ENCODE measurements at places on chromosomes 13 and 19. TPM values are rescaled to one million over a fixed set of nuclear protein-coding genes. Genes with fewer than 3 reads are reported as not detected.

DNA sequence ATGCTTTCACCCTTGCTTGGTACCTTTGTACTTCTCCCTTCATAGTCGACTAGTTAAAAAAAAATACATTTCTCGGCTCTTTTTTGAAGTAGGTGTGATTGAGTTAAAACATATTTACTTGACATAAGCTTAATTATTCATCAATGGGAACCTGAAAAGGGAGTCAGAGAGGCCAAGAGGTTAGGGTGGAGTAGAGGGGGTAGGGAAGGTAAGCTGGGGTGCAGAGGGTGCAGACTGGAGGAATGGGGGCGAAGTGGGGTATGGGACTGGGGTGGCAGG is 701 bp upstream of the HIF3A start:
- no peak for DNase-seq

DNA sequence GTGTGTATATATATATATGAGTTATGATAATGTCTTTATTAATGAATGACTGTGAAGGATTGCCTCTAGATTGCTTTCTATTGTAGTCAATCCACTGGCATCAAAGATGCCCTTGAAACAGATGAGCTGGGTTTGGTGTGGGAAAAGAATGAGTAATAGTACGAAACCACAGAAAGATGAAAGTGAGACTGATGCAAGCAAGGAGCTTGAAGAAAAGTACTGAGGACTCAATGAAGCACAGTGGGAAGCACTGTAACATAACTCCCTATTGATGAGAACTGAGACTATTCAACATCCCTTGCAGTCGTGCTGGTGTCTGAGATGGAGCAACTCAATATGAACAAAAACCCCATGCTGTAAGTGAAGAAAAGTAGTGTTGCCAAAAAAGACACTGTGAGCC is 1794.2 kb downstream of the SLITRK5 start:
- DNase-seq: no peak

GRCh38 chr19:39916851-39917396 is 17.5 kb downstream of the FCGBP start:
- DNase-seq: peak; percentile 53

- DNase-seq: no peak
Observed at GRCh38 chr19:11581740-11582139, 4.3 kb upstream of the ACP5 start.

GRCh38 chr19:15404780-15405211 is 14.0 kb downstream of the AKAP8L start:
- DNase-seq: no peak

DNA sequence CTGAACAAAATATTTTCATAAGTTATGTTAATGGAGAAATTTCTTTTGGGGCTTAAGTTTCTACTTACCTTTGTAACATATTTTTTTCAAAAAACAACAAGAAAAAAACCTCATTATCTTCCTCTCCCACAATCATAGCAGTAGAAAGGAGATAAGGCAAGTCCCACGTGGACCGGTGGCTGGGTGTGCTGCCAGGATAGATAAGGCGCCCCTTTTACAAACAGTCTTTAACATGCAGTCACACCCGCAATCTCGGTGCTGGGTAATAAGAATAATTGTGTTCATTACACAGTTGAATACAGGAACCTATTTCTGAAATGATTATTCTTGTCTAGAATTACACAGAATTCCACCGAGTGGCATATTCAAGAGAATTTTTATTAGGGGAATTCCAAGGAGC is 1202.3 kb downstream of the UQCRFS1 start:
- no peak for DNase-seq

DNA sequence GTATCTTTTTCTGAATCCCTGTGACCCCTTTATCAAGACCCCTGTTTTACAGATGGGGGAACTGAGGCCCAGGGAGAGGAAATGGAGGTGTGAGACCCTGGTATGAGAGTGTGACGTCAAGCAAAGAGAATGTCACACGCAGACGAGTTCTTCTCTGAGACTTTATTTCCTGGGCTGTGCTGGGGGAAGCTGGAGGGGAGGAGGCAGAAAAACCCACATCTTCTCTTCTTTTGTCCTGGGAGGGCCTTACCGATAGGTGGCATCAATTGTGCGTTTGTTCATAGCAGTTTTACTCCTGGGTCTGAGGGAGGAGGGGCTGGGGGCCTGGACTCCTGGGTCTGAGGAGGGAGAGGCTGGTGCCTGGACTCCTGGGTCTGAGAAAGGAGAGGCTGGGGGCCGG is 4.9 kb upstream of the KLK15 start:
- no peak for DNase-seq

GRCh38 chr13:95023405-95023804 is 277.8 kb downstream of the ABCC4 start:
- DNase-seq: no peak

DNA sequence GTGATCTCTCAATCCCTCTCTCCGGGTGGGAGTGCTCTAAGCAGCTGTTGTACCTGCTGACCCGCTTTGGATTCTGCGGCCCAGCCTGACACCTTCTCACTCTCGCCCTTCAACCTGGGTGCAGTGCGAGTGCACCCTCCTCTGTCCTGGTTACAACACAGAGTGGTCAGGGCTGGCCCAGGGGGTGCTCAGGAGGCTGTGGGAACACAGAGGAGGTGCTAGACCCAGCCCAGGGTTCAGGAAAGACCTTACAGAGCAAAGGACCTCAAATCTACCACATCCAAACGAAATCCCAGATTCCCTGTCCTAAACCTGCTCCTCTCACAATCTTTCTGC is 23.7 kb downstream of the ZNF175 start:
- no peak for DNase-seq

- no peak for DNase-seq
Observed at GRCh38 chr19:6402837-6403608, 10.1 kb upstream of the GTF2F1 start.

- DNase-seq: no peak
Observed at GRCh38 chr13:30346153-30346788, 38.9 kb upstream of the KATNAL1 start.

GRCh38 chr19:38139122-38139521 is 84.9 kb downstream of the DPF1 start:
- no peak for DNase-seq

DNA sequence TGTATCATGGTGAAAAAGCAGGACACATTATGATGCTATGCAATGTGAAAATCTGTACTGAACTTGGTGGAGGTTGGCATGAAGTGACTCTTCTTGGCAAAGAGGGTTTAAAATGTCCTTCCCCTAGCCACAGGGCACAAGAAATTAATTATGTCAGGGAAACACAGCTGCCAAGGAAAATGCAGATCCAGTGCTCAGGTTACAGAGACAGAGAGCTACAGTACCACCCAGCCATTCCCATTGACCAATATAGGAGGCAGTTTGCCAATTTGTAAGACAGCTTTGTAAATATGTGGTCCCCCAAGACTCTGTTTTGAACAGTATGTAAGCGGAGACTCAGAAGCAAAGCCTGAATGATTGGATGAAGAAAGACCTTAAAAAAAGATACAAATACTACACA is 69.4 kb upstream of the KLF12 start:
- no peak for DNase-seq

DNA sequence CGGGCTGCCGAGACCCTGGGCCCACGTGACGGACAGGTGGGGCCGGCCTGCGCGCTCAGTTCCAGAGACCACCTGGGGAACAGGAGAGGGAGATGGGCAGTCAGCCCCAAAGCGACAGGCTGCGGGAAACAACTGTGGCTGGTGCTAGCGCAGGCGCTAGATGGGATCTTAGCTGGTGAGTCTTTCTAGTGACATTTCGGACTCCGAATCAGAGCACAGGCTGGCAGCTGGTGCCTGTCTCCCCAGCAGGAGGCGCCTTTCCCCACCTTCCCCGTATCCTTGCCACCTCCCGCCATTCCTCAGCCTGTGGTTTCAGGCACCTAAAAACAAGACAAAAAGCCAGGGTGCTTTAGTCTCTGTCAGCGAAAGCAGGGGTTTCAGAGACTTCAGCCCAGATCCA is 19.4 kb upstream of the RANBP3 start:
- no peak for DNase-seq

DNA sequence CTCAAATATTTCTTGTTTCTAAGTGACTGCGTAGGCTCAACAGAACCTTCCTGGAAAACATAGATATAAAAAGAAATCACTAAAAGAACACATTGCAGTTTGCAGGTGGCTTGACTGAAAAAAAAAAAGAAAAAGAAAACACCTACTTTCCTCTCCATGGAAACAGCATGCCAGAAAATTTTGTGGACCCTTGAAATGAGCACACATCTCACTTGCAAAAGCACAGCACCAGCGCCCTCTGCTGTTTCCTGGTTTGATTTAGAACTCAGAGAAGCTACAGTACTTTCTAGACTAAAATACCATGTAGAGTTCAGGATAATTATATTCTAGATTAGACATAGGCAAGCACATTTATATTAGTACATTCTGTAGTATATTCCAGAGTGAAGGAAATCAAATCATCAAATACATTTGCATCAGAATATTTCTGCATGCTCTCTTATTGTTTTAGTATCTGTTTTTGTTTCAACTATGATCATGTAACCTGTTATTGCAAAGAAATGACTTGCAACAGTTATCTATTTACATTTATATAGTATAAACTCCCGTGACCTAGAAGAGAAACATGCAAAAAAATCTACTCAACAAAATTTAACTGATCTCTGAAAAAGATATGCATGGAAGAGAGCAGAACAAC is 22.3 kb upstream of the XPO4 start:
- no peak for DNase-seq

GRCh38 chr13:41673640-41674039 is 216.3 kb downstream of the RGCC start:
- DNase-seq: no peak

DNA sequence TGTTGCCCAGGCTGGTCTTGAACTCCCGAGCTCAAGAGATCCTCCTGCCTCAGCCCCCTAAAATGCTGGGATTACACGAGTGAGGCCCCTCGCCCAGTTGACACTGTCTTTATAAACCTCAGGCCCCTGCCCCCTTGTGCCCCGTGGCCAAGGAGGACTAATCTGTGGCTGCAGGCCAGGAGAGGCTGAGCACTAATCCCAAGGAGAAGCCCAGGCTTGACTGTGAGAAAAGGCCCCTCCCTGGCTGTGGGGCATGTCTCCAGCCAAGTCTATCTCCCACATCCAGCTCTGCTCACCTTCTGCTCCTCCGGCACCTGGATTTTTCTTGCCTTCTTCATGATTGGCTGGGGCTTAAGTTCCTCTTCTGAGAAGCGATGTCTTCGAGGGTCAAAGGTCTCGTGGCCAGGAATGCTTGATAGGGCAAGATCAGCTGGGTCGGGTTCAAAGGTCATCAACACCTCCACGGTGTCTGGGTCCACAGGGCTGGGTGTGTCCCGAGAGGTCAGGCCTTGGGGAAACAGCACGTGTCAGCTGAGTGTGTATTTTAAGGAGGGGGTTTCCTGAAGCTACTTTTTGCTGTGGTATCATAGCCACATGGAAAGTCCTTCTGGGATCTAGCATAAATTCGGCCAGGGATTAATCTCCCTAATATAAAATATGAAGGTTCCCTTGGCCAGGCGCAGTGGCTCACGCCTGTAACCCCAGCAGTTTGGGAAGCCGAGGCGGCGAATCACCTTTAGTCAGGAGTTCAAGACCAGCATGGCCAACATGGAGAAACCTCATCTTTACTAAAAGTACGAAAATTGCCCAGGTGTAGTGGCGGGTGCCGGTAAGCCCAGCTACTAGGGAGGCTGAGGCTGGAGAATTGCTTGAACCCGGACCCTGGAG is 3.8 kb downstream of the DBP start:
- DNase-seq: no peak

DNA sequence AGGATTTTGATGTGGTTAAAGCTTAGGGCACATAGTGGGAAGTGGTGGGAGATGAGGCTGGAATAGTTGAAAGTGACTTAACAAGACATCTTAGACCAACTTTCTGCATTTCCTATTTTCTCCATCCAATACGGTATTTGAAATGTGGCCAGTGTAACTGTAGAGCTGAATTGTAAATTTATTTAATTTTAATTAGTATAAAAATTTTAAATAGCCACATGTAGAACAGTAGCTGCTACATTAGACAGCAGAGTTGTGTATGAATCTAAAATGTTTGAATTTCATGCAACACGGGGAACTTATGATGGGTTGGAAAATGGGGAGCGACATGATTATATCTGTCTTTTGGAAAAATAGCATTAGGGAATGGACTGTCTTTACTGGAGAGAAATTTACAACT is 7.1 kb upstream of the SCEL start:
- DNase-seq: no peak

DNA sequence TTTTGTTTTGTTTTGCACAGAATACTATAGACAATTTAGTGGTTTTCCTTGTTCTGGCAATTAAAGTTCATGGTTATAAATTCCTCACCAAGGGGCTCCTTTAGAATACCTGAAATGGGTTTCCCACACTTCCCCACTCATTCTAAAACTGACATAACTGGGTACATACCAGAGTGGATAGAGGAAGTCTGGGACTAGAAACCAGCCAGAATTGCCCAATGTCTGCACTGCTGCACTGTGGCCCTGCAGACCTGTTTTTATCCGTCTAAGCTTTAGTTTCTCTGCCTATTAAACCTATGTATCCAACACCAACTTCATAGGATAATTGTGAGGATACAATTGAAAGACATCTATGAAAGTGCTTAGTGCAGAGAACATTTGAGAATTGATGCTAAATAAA is 498.6 kb downstream of the KCTD12 start:
- no peak for DNase-seq

DNA sequence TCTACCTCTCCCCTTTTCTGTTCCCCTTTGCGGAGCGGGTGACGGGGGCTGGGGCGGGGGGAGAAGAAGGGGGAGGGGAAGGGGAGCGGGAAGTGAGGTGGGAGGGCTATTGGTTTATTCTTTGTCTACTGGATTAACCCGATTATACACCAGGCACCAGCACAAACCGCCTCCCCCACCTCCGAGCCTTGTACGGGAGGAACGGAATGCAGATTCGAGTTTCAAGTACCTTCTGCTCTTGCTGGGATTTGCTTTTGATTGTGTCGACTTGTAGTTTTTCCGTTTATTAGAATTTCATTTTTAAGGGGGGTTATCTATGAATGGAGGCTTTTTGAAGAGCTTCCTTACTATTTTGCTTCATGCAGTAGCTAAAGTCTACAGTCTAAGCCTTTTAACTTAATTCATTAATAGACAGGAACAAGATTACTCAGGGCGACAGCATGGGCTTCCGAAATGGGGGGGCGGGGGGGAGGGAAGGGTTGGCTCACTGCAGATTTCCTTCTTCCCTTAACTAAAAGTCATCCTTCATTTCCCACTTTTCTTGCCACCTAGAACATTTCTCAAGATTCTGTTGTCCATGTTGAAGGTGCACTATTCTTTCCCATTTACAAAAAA is 937 bp upstream of the SPRY2 start:
- DNase-seq: no peak

NTF4 gene
- total RNA-seq: not detected

NPAS1 gene
- total RNA-seq: 0.74 TPM

RUVBL2 gene
- 34.7 TPM for total RNA-seq

ZNF829 gene
- 3.4 TPM for total RNA-seq

WDR62 gene
- total RNA-seq: 0.71 TPM

SBSN gene
- total RNA-seq: not detected

KASH5 gene
- not detected for total RNA-seq

NMRK2 gene
- total RNA-seq: 2.3 TPM

USHBP1 gene
- total RNA-seq: 5.7 TPM

CADM4 gene
- total RNA-seq: 3.3 TPM

FCAR gene
- total RNA-seq: 2.0 TPM

ZNF345 gene
- 6.6 TPM for total RNA-seq

PCDH9 gene
- 2.4 TPM for total RNA-seq
